DMS153 (cell line): ENCODE measurements at places on chromosomes 4 and X.
A peak's percentile ranks its signal among the peaks of the same experiment; 100 is the strongest.

GRCh38 chr4:105162123-105162796 is 15.6 kb downstream of the TET2 start:
- DNase-seq = no peak

GRCh38 chr4:128527351-128527750 is 239.7 kb upstream of the PGRMC2 start:
- DNase-seq = no peak

DNA sequence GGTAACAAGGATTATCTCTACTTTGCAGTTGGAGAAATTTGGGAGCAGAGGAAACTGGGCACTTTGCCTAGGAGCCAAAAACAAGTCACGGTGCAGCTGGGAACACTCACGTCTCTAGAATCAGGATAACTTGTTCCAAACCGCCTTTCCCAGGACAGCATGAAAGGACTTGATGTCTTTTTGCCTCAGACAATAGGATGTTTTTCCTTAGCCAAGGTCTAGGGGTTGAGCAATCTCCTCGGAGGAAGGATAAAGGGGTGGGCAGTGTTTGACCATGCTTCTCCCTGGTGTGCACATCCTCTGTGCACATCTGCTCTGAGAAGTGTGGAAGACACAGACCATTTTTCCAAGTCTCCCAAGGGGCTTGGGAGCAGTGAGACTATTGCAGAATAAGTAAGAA is 1.7 kb upstream of the SPARCL1 start:
- no peak for DNase-seq

GRCh38 chr4:54192811-54193210 is 36.3 kb upstream of the PDGFRA start:
- DNase-seq = no peak

GRCh38 chr4:9916937-9917336 is 104.4 kb downstream of the SLC2A9 start:
- no peak for DNase-seq

DNA sequence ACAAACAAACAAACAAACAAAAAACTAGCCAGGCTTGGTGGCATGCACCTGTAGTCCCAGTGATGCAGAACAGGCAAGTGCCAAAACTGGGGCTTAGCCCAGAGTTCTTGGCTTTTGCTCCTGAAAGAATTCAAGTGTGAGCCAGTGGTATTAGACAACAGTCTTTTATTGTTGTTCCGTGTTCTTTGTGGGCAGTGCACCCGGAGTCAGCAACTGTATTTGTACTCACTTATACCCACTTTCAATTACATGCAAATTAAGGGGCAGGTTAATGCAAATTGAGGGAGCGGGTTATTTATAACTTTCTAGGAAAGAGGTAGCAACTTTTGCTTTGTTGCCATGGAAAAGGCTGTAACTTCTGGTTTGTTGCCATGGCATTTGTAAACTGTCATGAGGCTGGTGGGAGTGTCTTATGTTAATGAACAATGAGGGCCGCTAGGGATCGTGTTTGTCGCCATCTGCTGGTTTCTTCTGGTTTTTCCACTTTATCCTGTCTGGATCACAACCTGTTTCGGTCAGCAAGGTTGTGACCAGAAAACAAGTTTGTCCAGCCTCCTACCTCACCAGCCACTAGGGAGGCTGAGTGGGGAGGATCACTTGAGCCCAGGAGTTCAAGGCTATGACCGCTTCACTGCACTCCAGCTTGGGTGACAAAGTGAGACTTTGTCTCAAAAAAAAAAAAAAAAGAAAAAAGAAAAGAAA is 88.8 kb upstream of the ESX1 start:
- DNase-seq = no peak

DNA sequence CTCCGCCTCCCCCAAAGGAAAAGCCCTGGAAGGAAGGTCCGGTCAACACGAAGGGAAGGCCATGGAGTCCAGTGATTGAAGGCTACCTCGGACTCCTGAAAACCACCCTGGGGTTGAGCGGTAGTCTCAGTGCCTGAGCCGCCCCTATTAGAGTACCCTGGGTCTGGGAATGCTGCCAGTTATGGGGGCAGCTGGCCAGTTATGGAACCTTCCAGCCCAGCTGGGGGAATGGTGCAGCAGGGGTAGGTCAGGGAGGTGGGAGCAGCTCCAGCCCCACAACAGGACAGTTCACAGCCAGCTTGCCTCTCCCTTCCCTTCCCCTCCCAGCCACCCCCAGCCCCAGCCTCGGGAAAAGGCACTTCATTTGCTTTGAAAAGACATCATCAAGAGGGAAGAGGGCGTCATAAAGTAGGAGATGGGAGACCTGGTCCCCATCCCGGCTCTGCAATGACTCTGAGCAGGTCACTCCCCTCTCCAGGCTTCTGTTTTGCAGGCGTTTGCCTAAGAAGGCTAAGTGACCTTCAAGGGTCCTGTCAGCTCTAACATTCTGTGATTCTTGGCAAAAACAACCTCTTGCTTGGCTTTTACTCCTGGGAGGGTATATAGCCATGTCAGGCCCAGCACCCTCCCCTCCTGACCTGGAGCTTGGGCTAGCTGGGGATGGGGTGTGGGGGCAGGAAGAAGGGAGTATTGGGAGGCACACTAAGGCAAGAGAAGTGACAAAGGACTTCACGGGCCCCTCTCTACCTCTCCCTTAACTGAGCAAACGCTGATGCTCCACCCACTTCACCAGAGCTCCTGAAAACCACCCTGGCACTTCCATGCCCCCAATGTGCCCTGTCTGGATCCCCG is 8.0 kb downstream of the APLN start:
- no peak for DNase-seq

- no peak for DNase-seq
Measured at GRCh38 chr4:85798012-85798770, 323.2 kb downstream of the ARHGAP24 start.

GRCh38 chr4:152992027-152992426 is 55.9 kb downstream of the FHDC1 start:
- DNase-seq = peak; percentile 85

- peak; percentile 39 for DNase-seq
Measured at GRCh38 chr4:41360214-41360920, 103.6 kb downstream of the UCHL1 start.

GRCh38 chrX:115650916-115651315 is 89.9 kb downstream of the PLS3 start:
- DNase-seq = peak; percentile 22

DNA sequence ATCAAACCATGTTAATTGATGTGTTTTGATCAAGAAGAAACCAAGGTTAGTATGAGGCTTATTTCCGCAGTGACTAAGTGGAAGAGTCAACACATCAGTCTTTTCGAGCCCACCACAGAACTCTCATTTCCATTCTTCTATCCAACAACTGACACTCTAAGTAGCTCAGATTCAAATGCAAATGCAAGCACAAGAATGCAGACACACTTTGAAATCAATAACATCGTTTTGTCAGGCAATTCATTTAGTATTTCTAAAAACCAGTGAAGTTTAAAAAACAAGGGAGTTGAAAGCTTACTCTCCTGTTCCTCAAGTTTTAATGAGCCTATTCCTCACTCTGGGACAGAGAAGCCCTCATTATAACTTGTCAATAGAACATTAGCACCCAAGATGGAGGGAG is 433.1 kb downstream of the ZIC3 start:
- DNase-seq = no peak

DNA sequence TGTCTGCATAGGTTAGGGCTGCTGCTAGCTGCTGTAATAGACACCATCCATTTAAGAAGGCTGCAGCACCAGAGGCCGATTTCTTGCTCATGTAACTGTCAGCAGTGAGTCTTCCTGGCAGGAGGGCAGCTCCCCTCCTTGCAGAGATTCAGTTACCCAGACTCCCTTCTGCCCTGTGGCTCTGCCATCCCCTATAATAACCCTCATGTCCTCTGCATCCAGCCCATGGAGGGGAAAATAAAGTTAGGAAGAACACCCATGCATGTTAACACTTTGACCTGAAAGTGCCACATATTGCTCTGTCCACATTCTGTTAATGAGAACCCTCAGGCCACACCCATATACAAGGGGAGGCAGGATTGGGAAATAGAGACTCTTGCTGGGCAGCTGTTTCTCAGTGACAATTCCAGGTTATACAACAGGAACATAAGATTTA is 5.4 kb downstream of the STBD1 start:
- no peak for DNase-seq

GRCh38 chrX:15848576-15848975 is 6.0 kb downstream of the AP1S2 start:
- DNase-seq = no peak

DNA sequence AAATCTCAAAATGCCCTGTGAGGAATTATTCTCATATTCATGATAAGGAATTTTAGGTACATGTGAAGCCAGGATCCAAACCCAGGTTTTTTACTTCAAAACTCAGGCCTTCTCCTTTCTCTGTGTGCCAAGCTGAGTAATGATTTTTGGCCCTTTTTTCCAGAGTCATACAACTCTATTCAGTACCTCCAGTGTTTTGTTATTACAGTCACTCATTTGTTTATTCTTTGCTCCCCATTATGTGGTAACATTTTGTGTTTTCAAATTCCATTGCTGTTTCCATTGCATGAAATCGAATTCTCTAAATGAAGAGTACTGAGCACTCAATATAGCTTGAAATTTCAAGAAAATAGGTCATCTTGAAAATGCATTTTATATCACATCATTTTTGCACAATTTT is 315.4 kb downstream of the NR3C2 start:
- no peak for DNase-seq

DNA sequence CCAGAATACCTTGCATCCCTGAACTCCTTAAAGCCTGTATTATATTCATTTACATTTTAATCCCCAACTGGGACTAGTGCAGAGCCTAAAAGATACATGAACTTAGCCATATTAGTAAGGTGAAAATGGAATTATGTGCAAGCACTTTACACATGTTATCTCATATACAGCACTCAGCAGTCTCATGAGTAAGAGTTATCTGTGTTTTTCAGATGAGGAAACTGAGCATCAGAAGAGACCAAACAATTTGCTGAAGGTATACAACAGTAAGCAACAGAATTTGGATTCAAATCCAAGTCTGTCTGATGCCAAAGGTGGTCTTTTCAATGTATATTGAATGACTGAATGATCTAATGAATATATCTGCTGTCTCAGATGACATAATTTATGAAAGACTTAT is 12.3 kb downstream of the ATP7A start:
- no peak for DNase-seq

- DNase-seq = peak; percentile 21
Measured at GRCh38 chr4:77209936-77210335, 52.9 kb downstream of the CCNG2 start.

- no peak for DNase-seq
Measured at GRCh38 chr4:128516301-128516969, 228.8 kb upstream of the PGRMC2 start.

GRCh38 chr4:7197910-7198309 is 5.6 kb downstream of the SORCS2 start:
- no peak for DNase-seq

DNA sequence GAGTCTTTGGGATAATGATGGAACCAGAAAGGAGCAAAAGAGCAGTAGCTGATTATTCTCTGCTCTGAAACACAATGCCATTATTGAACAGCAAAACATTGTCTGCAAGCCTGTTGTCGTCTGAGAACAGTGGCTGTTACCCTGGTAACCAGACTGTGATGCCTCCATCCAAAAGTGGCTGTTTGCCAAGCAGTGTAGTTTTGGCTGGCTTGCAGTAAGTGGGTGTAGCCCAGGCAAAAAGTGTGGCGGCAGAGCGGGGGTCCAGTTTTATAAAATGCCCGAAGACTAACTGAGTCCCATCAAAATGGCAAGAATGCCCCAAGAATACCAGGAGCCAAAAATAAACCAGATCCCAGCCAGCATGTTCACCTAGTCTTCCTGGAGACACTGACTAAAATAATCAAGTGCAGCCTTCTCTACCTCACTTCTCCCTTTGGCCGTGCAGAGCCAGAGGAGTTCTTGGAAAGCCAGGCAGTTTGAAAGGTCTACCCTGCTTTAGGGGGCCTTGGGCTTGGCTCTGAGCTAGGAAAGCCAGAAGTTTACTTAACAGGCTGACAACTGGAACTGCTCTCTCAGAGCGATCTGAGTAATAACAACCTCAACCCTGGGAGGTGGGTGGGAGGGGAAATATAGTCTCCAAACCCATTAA is 2.6 kb downstream of the PLP1 start:
- DNase-seq = no peak

DNA sequence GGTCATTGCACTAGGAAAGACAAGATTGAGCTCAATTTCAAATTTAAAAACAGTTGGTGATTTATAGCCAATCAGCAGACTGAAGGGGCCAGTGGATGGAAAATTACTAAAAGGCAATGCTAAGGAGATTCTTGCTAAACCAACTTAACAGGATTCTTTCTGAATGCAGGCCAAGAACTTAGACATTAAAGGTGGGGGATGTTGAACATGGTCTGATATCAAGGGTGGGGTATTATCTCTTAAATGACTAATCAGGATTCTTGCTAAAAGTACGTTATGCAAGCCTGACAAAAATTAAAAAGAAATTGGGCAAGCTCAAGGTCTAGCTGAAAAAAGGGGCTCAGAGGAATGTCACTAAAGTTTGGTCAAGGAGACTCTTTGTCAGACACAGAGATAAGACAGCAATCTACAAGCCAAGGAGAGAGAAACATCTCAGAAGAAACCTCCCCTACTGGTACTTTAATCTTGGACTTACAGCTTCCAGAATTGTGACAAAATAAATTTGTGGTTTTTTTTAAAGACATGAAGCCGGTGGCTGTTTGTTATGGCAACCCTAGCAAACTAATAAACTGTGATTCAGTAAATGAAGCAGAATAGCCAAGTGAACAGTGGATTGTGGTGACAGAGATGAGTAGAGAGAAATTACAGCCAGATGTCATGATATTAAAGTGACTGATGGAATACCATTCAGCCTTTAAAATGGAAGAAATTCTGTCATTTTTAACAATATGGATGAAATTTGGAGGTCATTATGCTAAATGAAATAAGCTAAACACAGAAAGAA is 120.3 kb upstream of the KLHL4 start:
- DNase-seq = no peak

- DNase-seq = no peak
Measured at GRCh38 chr4:6956087-6956433, 46.4 kb downstream of the TBC1D14 start.

DNA sequence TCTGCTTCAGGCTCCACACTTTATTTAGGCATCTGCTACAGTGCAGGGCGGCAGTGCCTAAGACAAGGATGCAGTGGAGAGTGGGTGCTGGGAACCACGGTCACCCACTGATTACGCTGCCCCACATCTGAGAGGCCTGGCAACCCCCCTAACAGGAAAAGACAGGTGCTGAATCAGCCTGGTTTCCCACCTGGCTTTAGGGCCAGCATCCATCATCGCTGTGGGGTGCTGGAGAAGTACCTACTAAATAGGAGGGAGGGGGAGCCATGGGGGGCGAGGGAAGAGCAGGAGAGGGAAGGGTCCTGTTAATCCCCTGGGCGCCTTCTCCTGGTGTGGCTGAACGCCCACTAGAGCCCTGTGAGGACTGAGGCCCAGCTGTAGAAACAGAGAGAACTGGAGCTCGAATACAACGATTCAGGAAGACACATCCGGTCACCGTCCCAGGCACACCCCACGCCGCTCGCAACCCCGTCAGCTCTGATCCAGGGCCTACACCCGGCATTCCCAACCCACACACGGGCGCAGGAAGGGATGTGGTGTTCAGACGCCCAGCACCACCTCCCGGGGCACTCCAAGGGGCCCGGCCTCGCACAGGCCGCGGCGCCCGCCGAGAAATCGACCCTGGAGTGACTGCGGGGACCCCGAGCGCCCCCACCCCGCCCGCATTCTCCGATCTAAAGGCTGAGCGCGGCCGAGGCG is 554 bp downstream of the DCTD start:
- DNase-seq = peak; percentile 32
